ENCODE measurements at places on chromosomes 6 and 20.

DNA sequence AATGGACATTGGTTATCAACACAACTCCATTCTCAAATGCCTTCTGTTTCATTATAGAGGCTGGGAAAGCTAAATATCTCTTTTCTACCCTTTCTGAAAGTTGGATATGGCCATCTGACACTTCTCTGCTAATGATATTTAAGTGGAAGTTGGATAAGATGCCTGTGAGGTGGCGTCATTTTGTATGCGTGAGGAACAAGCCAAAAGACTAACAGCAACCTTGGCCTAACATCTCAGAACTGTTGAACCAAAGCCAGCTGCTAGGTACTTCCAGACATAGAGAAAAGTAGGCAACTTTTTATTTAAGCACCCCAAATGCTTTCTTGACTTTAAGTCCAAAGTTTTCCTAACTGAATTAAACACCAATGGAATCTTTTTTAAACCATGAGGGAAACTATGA is 708.4 kb downstream of the CD109 start:
- DNase-seq, result no peak

GRCh38 chr6:104771258-104771832 is 88.4 kb downstream of the HACE1 start:
- peak; percentile 53 for DNase-seq

GRCh38 chr20:9031991-9032390 is 36.9 kb upstream of the PLCB4 start:
- no peak for DNase-seq

DNA sequence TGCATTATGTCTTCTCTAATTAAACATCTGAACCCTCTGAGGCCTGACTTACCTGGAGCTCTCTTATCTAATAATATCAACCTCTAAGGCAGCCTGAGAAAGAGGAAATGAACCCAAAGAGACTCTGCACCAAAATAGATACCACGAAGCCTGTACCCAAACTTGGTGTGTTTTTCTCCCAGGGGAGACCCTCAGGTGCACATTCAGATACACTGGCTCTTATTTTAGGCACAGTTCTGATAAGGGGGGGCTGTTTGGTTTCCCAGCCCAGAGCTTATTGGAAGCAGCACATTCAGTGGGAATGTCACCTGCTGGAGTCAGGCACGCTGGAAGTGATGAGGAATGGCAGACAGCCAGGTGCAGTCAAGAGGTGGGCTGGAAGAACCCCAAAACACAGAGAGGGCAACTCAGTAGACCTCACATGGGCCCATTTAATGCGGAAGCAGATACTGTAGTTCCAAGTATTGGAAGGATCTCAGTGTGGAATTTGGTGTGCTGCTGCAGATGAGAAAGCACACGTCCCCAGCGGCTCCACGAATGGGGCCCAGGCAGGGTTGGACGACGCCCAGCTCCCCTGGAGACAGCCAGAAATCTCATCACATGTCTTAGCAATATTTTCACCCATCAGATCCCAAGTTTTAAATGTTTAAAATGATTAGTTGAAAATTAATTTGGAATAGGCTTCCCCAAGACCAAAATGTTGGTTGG is 9.7 kb upstream of the CCR6 start:
- no peak for DNase-seq

GRCh38 chr6:111588366-111588765 is 17.3 kb downstream of the TRAF3IP2 start:
- DNase-seq, result no peak

DNA sequence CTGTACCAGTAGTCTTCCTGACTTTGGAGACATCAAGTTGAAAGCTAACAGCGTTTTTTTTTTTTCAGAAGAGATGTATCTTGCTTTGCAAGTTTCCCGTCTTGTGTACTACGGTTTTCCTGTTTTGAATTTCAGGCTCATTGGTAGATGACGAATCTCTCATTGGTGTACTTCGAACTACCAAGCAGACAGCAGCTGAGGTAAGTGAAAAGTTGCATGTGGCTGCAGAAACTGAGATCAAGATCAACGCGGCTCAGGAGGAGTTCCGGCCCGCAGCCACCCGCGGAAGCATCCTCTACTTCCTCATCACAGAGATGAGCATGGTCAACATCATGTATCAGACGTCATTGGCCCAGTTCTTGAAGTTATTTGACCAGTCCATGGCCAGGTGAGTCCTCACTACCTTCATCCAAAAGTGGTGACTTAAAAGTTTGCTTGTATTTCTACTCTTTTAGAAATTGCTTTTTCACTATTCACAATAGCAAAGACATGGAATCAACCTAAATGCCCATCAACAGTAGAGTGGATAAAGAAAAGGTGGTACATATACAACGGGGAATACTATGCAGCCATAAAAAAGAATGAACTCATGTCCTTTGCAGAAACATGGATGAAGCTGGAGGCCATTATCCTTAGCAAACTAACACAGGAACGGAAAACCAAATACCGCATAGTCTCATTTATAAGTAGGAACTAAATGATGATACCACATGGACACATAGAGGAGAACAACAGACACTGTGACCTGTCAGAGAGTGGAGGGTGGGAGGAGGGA is 110.6 kb upstream of the GLP1R start:
- DNase-seq, result no peak

- no peak for DNase-seq
Measured at GRCh38 chr20:6575912-6576401, 191.5 kb upstream of the BMP2 start.

GRCh38 chr6:116239856-116240255 is 14.0 kb downstream of the TSPYL4 start:
- no peak for DNase-seq

DNA sequence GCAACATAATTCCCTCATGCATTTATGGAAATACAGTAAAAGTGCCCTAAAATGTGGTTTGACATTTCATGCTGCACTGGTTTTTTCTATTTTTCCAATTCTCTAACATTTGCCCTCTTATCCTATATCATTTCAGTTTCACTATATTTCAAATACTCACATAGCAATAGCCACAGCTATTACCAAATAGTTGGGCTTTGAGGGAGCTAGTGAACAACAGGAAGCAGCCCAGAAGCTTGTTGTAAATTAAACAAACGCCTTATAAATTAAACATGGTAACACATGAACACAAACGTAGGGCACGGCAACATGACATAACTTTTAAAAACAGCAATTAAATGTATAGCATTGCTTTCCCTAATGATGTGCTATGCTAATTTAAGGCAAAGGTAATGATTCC is 469.0 kb downstream of the CDC5L start:
- DNase-seq, result no peak

GRCh38 chr20:52083627-52084232 is 107.8 kb downstream of the ZFP64 start:
- peak; percentile 73 for DNase-seq

- peak; percentile 30 for DNase-seq
Measured at GRCh38 chr20:24164360-24164759, 175.8 kb upstream of the GGTLC1 start.

GRCh38 chr6:109466212-109466923 is 10.8 kb upstream of the MICAL1 start:
- DNase-seq, result no peak

DNA sequence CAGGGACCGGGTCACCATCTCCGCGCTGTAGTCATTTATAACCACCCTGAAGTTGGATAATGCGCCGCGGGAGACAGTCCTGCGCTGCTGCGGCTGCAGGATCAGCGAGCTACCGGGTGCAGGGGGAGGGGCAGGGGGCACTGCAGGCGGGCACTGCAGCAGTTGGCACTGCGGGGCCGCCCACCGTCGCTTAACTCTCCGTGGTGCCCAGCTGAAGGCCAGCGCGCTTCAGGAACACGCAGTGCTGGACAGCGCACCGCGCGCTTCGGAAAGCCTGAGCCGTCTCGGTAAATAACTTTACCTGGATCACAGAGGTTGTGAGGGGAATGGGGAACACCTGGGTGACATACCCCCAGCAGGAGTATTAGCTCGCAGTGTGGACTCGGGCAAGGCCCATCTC is 12.4 kb upstream of the LRFN2 start:
- DNase-seq, result no peak

- peak; percentile 88 for DNase-seq
Measured at GRCh38 chr6:43477235-43478007, at the start of gene TJAP1. TJAP1 (plus strand) TSS chr6:43477570; CDS start chr6:43499002, 21,432 bp downstream.

GRCh38 chr6:159151266-159151855 is 17.8 kb upstream of the FNDC1 start:
- peak; percentile 72 for DNase-seq

DNA sequence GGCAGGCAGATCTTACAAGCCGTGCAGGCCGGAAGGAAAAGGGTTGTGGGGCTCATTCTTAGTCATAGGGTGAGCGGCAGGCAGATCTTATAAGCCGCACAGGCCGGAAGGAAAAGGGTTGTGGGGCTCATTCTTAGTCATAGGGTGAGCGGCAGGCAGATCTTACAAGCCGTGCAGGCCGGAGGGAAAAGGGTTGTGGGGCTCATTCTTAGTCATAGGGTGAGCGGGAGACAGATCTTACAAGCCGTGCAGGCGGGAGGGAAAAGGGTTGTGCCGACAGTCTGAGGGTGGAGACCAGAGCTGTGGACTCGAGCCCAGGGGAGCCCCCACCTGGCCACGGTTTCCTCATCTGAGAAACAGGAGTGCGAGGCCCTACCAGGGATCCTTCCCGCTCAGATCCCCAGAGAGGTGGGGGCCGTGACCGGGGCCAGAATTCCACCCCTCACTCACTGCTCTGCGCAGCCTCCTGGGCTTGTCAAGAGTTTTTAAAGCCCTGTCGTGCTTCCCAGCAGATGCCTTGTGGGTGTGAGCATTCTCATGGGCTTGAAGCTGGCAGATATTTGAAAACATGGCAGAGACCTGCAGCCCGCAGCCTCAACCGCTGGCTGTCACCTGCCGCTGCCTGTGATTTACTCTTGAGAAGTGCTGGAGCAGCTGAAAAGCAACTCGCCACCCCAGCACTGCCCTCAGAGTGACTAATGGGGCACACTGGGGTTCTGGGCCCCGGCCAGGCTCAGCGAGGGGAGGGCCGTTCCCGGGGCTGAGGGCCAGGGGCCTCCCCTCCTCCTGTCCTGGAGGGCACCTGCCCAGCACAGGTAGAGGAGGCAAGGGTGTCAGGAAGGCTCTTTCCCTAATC is 31.9 kb downstream of the NTSR1 start:
- peak; percentile 98 for DNase-seq

DNA sequence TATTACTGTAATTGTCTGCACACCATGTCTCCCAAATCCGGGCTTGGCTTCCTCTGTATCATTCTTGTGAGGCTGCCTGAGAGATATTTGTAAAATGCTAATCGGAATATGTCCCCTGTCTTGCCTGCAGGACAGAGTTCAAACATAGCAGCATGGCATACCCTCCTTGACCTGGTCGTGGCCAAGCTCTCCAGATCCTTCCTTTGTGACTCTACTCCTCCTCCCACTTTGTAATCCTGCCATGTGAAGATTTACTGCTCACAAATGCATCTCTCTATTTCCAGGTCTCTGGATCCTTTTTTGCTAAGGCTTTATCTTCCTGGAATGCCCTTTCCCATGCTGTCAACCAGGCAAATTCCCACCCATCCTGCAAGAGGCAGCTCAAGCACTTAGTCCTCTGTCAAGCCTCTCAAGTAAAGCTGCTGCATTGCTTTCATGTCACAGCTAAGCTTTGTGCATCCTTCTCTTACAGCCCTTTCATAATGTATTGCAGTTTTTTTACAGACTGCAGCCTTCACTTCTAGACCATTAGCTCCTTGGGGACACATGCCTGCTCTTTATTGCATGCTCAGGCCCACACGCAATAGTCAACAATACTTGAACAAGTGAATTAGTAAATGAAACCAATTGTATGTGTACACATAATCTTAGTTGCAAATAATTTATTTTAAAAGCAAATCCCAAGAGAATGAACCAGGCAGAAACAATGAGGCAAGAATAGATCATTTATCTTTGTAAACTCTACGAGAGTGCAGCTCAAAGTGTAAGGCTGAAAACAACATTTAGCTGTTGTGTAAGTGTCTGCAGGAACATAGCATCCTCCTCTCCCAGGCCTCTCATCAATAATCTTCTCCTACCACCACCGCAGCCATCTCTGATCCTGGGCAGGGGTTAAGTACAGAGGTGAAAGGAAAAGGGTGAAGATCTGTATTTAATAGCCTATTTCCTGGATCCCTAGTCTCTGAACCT is 45.8 kb downstream of the HIVEP2 start:
- DNase-seq, result no peak

- peak; percentile 73 for DNase-seq
Measured at GRCh38 chr20:62808211-62808865, 3.7 kb downstream of the OGFR start.

- peak; percentile 87 for DNase-seq
Measured at GRCh38 chr6:159056003-159056402, 11.2 kb upstream of the TAGAP start.

- peak; percentile 57 for DNase-seq
Measured at GRCh38 chr6:53979468-53980067, 131.7 kb upstream of the MLIP start.

DNA sequence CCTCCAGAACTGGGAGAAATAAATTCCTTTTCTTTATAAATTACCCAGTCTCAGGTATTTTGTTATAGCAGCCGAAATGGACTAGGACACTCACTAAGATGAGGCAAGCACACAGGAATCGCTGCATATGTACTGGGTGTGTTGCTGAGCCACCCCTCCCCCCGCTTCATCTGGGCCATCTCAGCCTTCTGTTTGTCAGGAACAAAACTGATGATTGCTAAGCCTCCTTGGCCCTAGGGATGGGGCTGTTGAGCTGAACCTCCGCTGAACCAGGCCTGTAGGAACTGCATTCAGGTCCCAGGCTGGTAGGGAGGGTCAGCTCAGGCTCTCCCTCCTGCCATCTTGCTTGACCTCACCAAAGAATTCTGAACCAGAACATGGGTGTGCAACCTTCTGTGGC is 108.6 kb downstream of the MAP3K7 start:
- DNase-seq, result no peak

GRCh38 chr6:48757661-48758060 is 646.7 kb upstream of the PTCHD4 start:
- no peak for DNase-seq

GRCh38 chr6:140174524-140174923 is 800.1 kb upstream of the CITED2 start:
- DNase-seq, result peak; percentile 55

DNA sequence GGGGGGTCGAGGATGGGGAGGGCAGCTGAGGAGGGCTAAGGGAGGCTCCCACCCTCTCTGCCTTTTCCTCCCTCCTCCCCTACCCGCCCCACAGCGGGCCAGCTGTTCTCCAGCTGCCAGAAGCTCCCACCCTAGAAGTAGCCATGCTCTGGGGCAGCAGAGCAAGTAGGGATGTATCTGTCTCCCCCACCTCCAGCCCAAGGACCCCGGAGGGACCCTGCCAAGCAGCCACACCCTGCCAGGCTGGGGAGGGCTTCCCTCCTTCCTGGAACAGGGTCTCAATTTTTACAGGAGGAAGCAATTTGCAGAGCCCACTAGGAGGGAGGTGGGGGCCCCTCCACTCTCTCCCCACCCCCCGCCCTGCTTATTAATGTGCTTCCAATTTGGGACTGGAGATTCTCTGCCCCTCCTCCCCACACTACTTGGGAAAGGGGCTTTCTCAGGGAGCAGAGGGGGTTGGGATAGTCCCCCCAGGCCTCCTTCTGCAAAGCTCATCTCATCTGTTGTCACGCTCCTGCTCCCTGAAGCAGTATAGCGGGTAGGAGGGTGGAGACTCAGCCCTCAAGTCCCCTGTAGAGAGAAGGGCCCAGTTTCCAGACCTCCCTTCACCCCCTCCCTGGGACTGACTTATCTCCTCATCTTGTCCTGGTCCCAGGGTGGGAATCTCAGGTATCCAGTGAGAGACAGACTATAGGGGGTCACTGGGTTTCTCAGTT is 4.5 kb downstream of the TEAD3 start:
- DNase-seq, result peak; percentile 45

GRCh38 chr6:26304213-26304796 is 60.7 kb upstream of the BTN3A2 start:
- no peak for DNase-seq

All from NB4 (cell line).